ENCODE measurements at places on chromosomes 1 and 21.

GRCh38 chr21:41759214-41759840 is 7.5 kb downstream of the RIPK4 start:
- DNase-seq: no peak

DNA sequence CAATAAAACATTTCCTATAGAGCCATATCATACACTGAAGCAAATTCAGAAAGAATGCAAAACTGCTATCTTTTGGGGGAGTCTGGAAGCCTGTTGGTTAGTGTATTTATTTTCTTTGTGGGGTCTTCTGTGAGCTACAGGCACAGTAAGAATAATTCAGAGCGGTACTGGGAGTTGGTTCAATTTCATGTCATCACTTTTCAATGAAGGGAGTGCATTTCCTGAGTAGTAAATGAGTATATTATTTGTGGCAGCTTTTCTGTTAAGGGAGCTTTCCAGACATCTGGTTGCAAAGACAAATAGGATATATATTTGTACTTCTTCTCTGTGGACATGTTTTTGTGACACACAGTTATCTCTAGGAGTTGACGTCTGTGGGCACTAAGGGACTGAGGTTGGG is 130.6 kb downstream of the HUNK start:
- DNase-seq: no peak

GRCh38 chr1:156268336-156268735 is 14.3 kb downstream of the SMG5 start:
- no peak for DNase-seq

- peak; percentile 26 for DNase-seq
Observed at GRCh38 chr1:203668401-203668800, 41.8 kb downstream of the ATP2B4 start.

- no peak for DNase-seq
Observed at GRCh38 chr1:109716570-109717090, 4.6 kb downstream of the GSTM5 start.

GRCh38 chr1:116224111-116224510 is 112.9 kb downstream of the MAB21L3 start:
- DNase-seq: no peak

Measured in glutamatergic neuron (in vitro differentiated cells).